ENCODE measurements at places on chromosomes 7 and 10. TPM values are rescaled to one million over a fixed set of nuclear protein-coding genes. Genes with fewer than 3 reads are reported as not detected.
A peak's percentile ranks its signal among the peaks of the same experiment; 100 is the strongest.

The PAPOLB gene
- total RNA-seq: 0.06 TPM

- no peaks in the 10 kb centered on the region for H3K36me3 ChIP-seq
- H3K27ac ChIP-seq: no peak overlapping the region
- no peaks in the 10 kb centered on the region for H3K27me3 ChIP-seq
- H3K4me1 ChIP-seq: no peaks in the 10 kb centered on the region
- no peak for DNase-seq
Measured at GRCh38 chr7:10803720-10804119, 170.0 kb upstream of the PHF14 start.

The PLAC9 gene
- total RNA-seq: not detected

GRCh38 chr7:31110331-31111108, 58.4 kb downstream of the ADCYAP1R1 start:
- H3K27me3 ChIP-seq: no peaks in the 10 kb centered on the region
- no peak for DNase-seq
- H3K4me1 ChIP-seq: no peaks in the 10 kb centered on the region
- H3K27ac ChIP-seq: no peak overlapping the region
- no peak overlapping the region for H3K4me3 ChIP-seq

GRCh38 chr7:9124320-9124719, 690.9 kb downstream of the NXPH1 start:
- no peaks in the 10 kb centered on the region for H3K36me3 ChIP-seq
- H3K27ac ChIP-seq: no peak overlapping the region
- DNase-seq: no peak
- no peaks in the 10 kb centered on the region for H3K4me1 ChIP-seq
- H3K27me3 ChIP-seq: no peaks in the 10 kb centered on the region

GRCh38 chr10:31051703-31052102, 20.0 kb upstream of the ZNF438 start:
- no peak for DNase-seq
- H3K27me3 ChIP-seq: peaks cover 7% of the 10 kb centered on the region
- H3K4me3 ChIP-seq: no peak overlapping the region
- H3K36me3 ChIP-seq: peaks cover 5% of the 10 kb centered on the region
- H3K4me1 ChIP-seq: no peaks in the 10 kb centered on the region

The SLC18A2 gene
- not detected for total RNA-seq

The PDIA4 gene
- 99.4 TPM for total RNA-seq

The PNLIPRP1 gene
- not detected for total RNA-seq

DNA sequence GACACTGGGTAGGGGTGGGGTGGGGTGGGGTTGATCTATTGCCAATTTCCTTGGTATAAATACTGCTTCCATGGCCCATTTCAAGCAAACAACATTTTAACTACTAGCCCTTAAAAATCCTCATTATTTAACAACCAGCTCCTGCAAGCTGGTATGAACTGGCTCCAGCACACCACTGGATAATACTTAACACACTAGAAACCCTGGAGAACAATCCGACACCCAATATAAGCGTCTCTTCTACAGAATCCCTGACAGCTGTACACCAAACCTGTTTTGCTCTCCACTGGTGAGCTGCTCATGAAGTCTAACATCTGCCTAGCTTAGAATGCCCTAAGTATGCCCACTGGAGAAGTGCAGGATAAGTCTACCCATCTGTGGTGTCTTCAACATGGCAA, 116.8 kb downstream of the HIPK2 start:
- H3K27ac ChIP-seq: no peak overlapping the region
- DNase-seq: no peak
- no peaks in the 10 kb centered on the region for H3K27me3 ChIP-seq
- H3K4me3 ChIP-seq: no peak overlapping the region

DNA sequence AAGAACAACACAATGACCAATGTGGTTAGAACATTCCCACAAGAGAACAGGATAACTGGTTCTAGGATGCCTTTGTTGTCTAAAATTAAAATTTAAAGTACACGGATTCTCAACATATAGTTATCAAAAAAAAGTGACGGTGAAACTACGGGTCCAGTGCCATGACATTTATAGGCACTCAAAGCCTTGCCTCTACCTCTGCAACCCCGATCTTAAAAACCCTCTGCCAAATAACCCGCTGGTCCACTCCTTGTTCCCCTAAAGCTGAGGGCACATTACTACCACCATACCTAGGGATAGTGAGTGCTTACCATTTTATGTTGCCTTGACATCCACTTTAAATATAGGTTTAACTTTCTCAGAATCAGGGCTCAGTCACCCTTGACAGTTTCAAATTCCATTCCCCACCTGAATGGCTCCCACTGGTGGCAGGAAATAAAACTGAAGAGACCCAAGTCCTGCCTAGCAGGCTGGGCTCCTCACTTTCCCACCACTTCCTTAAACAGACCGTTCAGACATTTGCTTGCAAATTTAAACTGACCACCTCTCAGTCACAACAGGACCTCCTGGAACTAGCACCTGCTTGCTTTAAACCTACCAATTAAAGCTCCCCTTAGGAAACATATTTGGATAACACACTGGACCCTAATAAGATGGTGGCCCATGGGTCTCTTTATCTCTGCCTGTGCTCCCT, 169.9 kb upstream of the ASAH2 start:
- H3K27ac ChIP-seq: peak overlapping the region; percentile 59
- peak; percentile 69 for DNase-seq
- H3K36me3 ChIP-seq: peaks cover 13% of the 10 kb centered on the region
- H3K4me3 ChIP-seq: no peak overlapping the region
- peaks cover 46% of the 10 kb centered on the region for H3K4me1 ChIP-seq
- H3K27me3 ChIP-seq: no peaks in the 10 kb centered on the region

The PDE1C gene
- not detected for total RNA-seq

DNA sequence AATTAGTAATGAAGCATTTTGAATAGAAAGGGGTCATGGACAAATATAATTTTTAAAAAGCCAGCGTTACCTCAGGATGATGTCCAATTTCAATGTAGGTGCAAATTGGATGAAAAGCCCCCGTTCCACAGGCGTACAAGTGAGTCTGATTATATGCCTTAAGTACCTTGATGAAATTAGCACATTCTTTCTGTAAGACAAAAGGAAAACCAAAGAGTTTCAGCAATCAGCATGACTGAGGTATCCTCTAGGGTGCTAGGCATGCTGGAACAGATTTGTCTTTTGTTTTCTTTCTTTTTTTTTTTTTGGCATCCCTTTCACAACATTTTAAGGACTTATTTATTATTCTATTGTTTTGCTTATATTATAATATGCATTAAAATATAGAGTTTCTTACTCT, 84.2 kb downstream of the SEMA3A start:
- H3K4me1 ChIP-seq: no peaks in the 10 kb centered on the region
- DNase-seq: no peak
- H3K27me3 ChIP-seq: no peaks in the 10 kb centered on the region
- H3K4me3 ChIP-seq: no peak overlapping the region
- no peak overlapping the region for H3K27ac ChIP-seq

Data from activated CD8-positive, alpha-beta memory T cell treated with anti-CD3 and anti-CD28 coated beads, Interleukin-2, amount 10 ng/mL, durations not matched to agents 7 days and 5 days (primary cell).